ENCODE measurements at places on chromosomes 4 and X. TPM values are rescaled to one million over a fixed set of nuclear protein-coding genes. Genes with fewer than 3 reads are reported as not detected.
A peak's percentile ranks its signal among the peaks of the same experiment; 100 is the strongest.

FGFR3 gene
- total RNA-seq = 114 TPM

CT45A10 gene
- total RNA-seq = not detected

LEF1 gene
- total RNA-seq = 1.6 TPM

CXorf49B gene
- total RNA-seq = not detected

PABPC4L gene
- 0.33 TPM for total RNA-seq

LYAR gene
- total RNA-seq = 12.5 TPM

STOX2 gene
- total RNA-seq = 15.0 TPM

CLGN gene
- total RNA-seq = 2.3 TPM

SLC49A3 gene
- total RNA-seq = 8.0 TPM

ESX1 gene
- not detected for total RNA-seq

PCSK1N gene
- 110 TPM for total RNA-seq

PLXNB3 gene
- 4.2 TPM for total RNA-seq

POU4F2 gene
- total RNA-seq = not detected

NEUROG2 gene
- total RNA-seq = not detected

- DNase-seq = no peak
- H3K27me3 ChIP-seq = no peaks in the 10 kb centered on the region
- H3K27ac ChIP-seq = no peak overlapping the region
- no peaks in the 10 kb centered on the region for H3K4me1 ChIP-seq
Observed at GRCh38 chr4:163611182-163611581, 116.7 kb downstream of the TMA16 start.

DNA sequence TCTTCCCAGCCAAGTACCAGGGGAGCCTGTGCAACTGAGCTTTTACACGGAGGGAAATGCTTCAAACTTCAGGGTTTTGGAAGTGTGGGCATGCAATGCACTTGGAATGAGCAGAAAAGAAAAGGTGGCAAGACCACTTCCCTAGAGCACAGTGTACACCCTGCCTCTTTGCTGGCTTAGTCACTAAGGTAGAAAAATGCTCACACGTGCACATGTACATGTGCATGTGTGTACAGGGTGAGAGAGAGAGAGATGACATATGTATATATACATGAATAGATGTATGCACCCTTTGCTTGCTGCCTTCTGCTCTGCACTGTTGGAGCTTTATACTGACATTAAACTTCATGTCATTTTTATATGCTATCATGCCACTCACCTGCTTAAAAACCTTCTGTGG lies 7.9 kb upstream of the KLF3 start:
- no peak overlapping the region for H3K27ac ChIP-seq
- no peaks in the 10 kb centered on the region for H3K27me3 ChIP-seq
- no peaks in the 10 kb centered on the region for H3K4me1 ChIP-seq
- H3K4me3 ChIP-seq = no peak overlapping the region

GRCh38 chr4:57553728-57554127 lies 443.5 kb upstream of the IGFBP7 start:
- H3K27ac ChIP-seq = no peak overlapping the region
- no peak for DNase-seq
- no peaks in the 10 kb centered on the region for H3K27me3 ChIP-seq
- H3K4me1 ChIP-seq = no peaks in the 10 kb centered on the region
- H3K36me3 ChIP-seq = no peaks in the 10 kb centered on the region

- no peaks in the 10 kb centered on the region for H3K36me3 ChIP-seq
- no peak overlapping the region for H3K27ac ChIP-seq
- H3K4me3 ChIP-seq = no peak overlapping the region
- no peaks in the 10 kb centered on the region for H3K4me1 ChIP-seq
- DNase-seq = no peak
Observed at GRCh38 chr4:39823191-39823590, 125.3 kb downstream of the UBE2K start.

- peak overlapping the region; percentile 49 for H3K27ac ChIP-seq
- no peaks in the 10 kb centered on the region for H3K27me3 ChIP-seq
- H3K36me3 ChIP-seq = no peaks in the 10 kb centered on the region
- H3K4me1 ChIP-seq = no peaks in the 10 kb centered on the region
- H3K4me3 ChIP-seq = no peak overlapping the region
Observed at GRCh38 chr4:163621821-163622220, 127.3 kb downstream of the TMA16 start.

DNA sequence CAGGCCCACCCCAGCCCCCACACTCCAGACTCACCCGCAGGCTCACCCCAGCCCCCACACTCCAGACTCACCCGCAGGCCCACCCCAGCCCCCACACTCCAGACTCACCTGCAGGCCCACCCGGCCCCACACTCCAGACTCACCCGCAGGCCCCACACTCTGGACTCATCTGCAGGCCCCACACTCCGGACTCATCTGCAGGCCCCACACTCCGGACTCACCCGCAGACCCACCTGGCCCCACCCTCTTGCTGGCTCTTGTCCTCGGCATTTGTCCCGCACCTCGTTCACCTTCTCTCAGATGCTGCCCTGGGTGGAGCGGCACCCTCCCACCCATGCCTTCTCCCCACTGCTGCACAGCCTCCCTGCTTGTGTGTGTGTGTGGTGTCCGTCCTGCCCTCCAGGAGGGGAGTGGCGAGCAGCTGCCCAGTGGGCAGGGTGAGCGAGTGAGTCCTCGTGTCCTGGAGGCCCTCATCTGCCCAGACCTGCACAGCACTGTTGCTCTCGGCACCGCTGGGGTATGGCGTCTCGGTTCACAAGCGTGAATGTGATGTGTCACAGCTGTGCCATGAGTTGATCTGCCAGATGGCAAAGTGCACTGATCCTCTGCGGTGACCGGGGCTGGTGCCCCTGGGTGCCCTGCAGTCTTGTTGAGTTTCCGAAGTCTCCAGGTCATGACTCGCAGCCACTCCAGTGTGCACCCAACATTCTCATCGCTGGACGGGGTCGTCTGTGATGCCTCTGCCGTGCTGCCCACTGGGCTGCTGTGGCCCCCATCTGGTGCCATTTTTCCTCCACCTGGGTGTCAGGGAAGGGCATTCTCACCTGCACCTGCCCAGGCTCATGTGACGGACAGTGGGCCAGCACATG lies 27.7 kb downstream of the MAEA start:
- no peak overlapping the region for H3K27ac ChIP-seq
- peaks cover 17% of the 10 kb centered on the region for H3K36me3 ChIP-seq
- H3K4me3 ChIP-seq = no peak overlapping the region
- no peaks in the 10 kb centered on the region for H3K4me1 ChIP-seq
- DNase-seq = no peak
- H3K27me3 ChIP-seq = no peaks in the 10 kb centered on the region

DNA sequence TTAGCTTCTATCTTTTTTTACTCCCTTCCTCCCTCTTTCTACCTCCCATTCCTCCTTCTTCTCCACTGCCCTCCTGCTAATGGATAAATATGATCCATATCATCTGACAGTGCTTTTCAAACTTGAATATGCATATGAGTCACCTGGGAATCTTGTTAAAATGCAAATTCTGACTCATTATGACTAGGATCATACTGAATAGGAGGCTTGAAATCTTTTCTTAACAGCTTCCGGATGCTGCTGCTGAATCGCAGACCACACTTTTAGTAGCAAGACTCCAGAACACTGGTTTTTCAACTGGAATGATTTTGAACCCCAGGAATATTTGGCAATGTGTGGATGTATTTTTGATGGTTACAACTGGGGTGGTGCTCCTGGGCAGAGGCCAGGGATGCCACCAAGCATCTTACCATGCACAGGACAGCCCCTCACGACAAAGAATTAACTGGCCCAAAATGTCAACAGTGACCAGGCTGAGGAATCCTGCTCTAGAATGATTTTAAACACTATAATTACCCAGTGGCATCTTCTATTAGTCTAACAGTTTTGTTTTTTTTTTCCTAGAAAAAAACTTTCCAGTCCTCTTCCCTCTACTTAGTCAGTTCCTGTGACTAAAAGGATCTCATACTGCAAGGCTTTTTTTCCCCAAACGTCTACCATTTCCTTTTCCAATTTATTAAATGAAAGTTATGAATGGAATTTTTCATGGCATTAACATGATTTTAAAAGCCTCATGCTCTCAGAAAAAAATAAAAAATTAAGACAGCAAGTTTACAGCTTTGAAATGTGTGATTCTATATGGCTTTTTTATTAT lies 10.6 kb upstream of the PYURF start:
- H3K27ac ChIP-seq = no peak overlapping the region
- no peaks in the 10 kb centered on the region for H3K36me3 ChIP-seq
- no peak for DNase-seq
- H3K4me1 ChIP-seq = peaks cover 1% of the 10 kb centered on the region
- H3K4me3 ChIP-seq = no peak overlapping the region

DNA sequence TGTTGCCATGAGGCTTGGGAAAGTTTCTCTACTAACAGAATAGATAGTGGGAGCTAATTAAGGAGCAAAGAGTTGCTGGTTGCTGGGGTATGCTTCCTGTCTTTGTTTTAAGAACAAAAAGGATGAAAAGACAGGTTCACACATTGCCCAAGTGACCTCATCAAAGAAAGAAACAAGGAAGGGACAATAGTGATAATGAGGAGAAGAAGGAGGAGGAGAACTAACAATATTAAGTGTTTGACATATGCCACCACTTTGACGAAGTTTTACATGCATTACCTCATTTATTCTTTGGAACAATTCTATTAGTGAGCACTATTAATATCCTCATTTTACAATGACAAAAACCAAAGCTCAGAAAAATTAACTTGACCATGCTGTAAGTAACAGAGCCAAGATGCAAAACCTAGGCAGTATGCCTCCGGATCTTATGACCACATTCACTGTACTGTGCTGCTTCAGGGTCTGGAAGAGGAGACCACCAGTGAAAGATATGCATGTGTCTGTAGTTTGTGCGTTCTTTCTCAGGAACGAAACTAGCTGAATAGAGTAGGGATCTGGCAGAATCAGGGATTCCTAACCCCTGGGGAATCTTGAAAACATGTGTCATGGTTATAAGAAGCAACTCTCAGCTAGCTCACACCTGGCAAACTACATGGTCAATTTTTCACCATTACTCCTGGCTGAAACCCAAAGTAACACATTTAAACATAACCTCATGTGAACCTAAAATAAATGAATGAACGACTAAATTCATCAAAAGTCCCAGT lies 83.8 kb downstream of the MOSPD2 start:
- DNase-seq = no peak
- H3K36me3 ChIP-seq = no peaks in the 10 kb centered on the region
- H3K27me3 ChIP-seq = no peaks in the 10 kb centered on the region
- H3K4me3 ChIP-seq = no peak overlapping the region
- no peak overlapping the region for H3K27ac ChIP-seq

DNA sequence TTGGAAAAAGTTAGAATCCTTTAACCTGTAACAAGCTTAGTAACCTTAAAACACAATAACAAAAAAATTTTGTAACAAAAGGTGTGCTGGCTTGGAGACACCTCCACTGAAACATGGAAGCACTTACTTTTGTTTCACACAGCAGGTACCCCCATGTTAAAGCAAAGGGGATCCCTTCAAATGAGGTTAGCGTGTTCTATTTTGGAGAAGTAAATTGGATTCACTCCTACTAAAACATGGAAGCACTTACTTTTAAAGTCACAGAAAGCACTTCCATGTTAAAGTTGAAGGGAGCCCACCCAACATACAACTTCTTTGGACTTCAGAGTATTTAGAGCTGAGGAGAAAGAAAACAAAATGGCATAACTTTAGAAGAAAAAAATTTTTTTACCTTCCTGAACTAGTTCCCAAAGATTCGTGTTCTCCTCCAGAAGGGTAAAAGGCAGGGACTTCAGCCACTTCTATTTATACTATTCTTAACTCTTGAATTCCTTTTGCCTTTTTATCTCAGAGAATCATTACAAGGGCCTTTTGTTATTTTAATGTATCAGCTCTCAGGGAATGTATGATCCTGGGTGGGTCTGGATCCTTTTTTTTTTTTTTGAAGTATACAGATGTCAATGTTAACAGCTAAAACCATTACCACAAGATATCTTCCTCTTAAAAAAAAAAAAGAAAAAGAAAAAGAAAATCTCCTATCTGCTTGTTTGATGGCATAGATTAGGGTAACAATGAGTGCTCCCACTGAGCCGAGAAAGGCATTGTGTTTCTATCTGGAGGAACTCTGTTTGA lies 11.5 kb downstream of the LARP7 start:
- no peaks in the 10 kb centered on the region for H3K27me3 ChIP-seq
- no peak for DNase-seq
- no peaks in the 10 kb centered on the region for H3K4me1 ChIP-seq

DNA sequence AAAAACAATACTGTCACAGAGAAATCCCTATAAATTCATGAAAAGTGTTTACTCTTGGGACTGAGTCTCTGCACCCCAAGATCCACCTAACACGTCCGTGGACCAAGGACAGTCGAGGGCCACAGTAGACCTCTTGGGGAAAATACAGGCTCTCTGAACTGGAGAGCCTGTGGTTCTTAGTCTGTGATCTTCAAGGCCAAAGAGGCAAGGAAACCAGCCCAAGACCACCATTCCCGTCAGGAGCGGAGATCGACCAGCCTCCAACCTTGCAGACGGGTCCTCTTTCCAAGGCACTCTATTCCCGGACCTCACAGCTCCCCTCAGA lies 1.6 kb upstream of the APBB2 start:
- peaks cover 36% of the 10 kb centered on the region for H3K4me1 ChIP-seq
- H3K27me3 ChIP-seq = no peaks in the 10 kb centered on the region
- peak overlapping the region; percentile 20 for H3K4me3 ChIP-seq
- DNase-seq = no peak
- H3K36me3 ChIP-seq = no peaks in the 10 kb centered on the region

- no peak for DNase-seq
- no peaks in the 10 kb centered on the region for H3K27me3 ChIP-seq
- no peak overlapping the region for H3K27ac ChIP-seq
- H3K36me3 ChIP-seq = no peaks in the 10 kb centered on the region
Observed at GRCh38 chr4:118941799-118942198, 53.1 kb downstream of the SYNPO2 start.

GRCh38 chr4:123676890-123677229 lies 280.3 kb downstream of the SPRY1 start:
- no peaks in the 10 kb centered on the region for H3K27me3 ChIP-seq
- DNase-seq = peak; percentile 79
- H3K4me1 ChIP-seq = peaks cover 7% of the 10 kb centered on the region
- no peak overlapping the region for H3K27ac ChIP-seq

GRCh38 chr4:152780267-152780778 lies 569 bp downstream of the ARFIP1 start:
- H3K4me3 ChIP-seq = peak overlapping the region; percentile 74
- peak overlapping the region; percentile 90 for H3K27ac ChIP-seq
- peak; percentile 4 for DNase-seq
- H3K27me3 ChIP-seq = no peaks in the 10 kb centered on the region
- no peaks in the 10 kb centered on the region for H3K36me3 ChIP-seq

DNA sequence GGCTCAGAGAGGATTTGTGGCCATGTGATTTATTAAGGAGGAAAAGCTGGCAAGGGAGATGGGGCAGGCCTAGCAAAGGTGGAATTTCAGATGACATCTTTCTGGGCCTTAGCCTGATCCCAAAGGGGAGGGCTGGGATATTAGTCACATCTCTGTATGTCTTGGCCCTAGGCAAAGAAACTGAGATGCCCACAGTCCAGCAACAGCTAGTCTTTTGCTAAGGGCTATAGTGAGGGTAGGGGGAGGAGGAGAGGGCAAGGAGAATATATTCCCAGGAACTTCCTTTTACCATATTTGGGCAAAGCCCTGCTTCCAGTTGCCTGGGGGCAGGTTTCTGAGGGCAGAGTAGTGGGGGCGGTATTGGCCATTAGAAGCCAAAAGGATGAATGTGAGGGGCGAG lies 209.8 kb upstream of the NR3C2 start:
- no peaks in the 10 kb centered on the region for H3K27me3 ChIP-seq
- DNase-seq = no peak
- H3K27ac ChIP-seq = no peak overlapping the region

- no peaks in the 10 kb centered on the region for H3K36me3 ChIP-seq
- H3K27me3 ChIP-seq = no peaks in the 10 kb centered on the region
- peak overlapping the region; percentile 3 for H3K27ac ChIP-seq
- no peak overlapping the region for H3K4me3 ChIP-seq
Observed at GRCh38 chrX:24306440-24306839, 7.4 kb downstream of the SUPT20HL2 start.

GRCh38 chr4:117084866-117085701 lies at the start of gene TRAM1L1:
TRAM1L1 (minus strand) TSS chr4:117085576; CDS start chr4:117085393, 183 bp downstream.
- DNase-seq = peak; percentile 78
- H3K4me1 ChIP-seq = peaks cover 5% of the 10 kb centered on the region
- H3K4me3 ChIP-seq = no peak within 1 kb of the TSS
- no peaks in the 10 kb centered on the region for H3K27me3 ChIP-seq
- peak within 1 kb of the TSS; percentile 57 for H3K27ac ChIP-seq
